ENCODE measurements at places on chromosomes 12 and 14.
A peak's percentile ranks its signal among the peaks of the same experiment; 100 is the strongest.

- DNase-seq: no peak
Observed at GRCh38 chr12:112350593-112351592, 31.3 kb downstream of the HECTD4 start.

GRCh38 chr14:95327558-95328374, 8.1 kb upstream of the CLMN start:
- no peak for DNase-seq

DNA sequence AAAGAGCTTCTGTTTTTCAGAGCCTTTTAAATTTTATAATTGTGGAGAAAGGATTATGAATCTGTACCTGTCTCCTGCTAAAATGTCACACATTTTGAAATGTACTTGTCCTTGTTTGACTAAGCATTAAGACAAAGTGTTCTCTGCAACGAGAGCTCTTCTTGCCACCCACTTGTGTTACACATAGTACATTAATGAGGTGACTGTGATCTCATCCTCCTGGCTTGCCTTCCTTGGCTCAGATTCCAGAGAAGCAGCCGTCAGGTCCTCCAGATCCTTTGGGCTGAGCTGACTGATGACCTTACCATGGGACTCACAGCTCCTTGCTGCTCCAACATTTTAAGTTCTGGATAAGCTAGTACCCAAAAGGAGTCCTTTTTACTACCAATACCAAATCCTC, 81.4 kb downstream of the BBS10 start:
- peak; percentile 46 for DNase-seq

- no peak for DNase-seq
Observed at GRCh38 chr12:130382818-130383217, 45.1 kb downstream of the PIWIL1 start.

DNA sequence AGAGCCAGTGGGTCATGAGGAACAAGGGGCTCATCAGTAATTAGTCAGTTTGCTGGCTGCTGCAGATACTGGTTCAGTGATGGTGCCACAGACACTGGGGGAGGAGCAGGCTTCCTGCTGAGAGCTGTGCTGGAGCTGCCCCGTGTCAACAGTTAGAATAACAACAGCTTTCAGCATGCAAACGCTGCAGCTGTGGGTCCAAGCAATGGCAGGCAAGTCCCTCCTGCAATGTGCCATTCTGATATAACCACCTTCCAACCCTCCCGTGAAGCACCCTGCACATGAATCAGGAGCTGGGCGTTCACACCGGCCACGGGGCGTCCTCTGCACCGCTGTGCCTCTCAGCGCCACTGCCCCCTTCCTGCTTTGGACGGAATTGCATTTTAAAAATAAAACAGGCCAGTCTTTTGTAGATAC, 258.4 kb upstream of the SFSWAP start:
- DNase-seq: no peak

DNA sequence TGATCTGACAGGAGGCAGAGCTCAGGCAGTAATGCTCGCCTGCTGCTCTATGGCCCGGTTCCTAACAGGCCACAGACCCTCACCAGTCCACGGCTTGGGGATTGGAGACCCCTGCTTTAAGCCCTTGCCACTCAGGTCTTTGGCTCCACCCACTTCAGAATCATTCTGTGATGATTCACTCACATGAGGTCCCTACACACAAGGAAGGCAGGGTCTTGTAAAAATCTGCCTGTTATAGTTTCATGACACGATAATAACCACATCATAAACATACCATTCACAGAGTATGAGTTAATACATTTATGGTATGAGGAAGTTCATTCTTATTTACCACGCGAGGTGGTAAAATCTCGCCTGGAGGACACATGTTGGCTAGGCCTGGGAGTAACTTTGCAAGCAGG, 29.0 kb upstream of the MAX start:
- no peak for DNase-seq

DNA sequence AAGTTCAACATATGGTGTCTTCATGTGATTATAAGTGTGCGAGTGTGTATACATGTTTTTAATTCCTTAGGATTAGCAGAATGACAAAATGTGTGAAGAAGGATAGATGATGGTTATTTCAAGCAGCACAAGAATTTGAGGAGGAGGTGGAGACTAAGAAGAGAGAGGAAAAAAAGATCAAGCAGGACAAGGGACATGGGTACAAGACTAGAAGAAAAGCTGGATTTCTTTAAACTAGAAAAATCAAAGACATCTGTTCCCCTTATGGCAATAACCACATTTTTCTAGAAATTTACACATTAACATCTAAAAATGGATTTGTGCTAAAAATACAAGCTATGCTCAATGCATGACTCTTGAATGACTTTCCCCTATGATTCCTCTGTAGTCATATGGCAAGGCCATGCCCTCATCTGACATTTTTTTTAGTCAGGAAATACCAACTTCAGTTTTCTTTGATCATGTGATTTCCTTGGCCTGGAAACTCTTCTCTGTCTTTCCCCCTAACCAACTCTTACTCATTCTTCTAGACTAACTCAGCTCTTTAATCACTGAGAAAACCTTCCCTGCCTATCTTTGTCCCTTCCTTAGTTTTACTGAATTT, 435.8 kb downstream of the NRXN3 start:
- no peak for DNase-seq

- no peak for DNase-seq
Observed at GRCh38 chr12:24172031-24172772, 222.7 kb upstream of the SOX5 start.

GRCh38 chr12:52333321-52333720, 12.1 kb upstream of the KRT83 start:
- DNase-seq: no peak

- no peak for DNase-seq
Observed at GRCh38 chr14:72891666-72892102, 2.2 kb downstream of the DPF3 start.

DNA sequence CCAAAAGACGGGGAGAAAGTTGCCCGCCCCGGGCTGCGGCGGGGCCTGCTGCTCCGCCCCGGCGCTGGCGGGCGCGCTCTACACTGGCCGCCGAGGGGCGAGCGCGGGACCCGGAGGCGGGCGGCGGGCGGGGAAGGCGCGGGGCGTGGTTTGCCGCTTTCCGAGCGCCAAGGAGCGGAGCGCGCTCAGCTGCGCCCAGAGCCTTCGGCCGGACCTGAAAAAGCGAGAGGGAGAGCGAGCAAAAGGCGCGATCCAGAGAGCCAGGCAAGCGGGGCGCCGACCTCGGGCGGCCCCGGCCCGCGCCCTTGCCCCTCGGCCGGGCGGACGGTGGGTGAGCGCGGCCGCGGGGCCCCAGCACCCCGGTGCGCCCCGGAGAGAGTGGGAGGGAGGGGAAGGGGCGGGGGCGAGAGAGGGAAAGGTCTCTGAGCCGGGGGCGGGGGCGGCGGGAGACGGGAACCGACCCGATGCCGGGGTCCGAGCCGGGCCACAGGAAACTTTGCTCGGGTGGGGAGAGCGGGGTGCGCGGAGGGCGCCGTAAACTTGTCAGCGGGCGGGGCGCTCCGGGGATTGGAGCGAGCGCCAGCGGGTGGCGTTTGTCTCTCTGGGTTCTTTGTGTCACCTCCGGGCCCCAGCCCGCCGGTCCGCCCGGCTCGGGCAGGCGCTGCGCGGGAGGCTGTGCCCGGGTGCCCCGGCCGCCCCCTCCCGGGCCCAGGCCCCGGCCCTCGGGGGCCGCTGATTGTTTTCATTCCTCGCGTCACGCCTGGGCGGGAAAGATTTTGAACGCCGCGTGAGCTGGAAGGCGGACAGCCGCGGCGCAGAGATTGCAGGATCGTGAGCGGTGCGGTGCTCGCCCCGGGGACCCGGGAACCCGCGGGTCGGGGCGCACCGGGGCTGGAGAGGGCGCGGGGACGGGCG, at the start of gene SYNE2:
Gene SYNE2, plus strand, starts transcription at position 188 of the 915 bp plus-strand sequence. CDS start 56,145 bp downstream, outside the sequence.
- DNase-seq: peak; percentile 85

GRCh38 chr14:94109915-94110250, 653 bp upstream of the IFI27 start:
- DNase-seq: no peak

DNA sequence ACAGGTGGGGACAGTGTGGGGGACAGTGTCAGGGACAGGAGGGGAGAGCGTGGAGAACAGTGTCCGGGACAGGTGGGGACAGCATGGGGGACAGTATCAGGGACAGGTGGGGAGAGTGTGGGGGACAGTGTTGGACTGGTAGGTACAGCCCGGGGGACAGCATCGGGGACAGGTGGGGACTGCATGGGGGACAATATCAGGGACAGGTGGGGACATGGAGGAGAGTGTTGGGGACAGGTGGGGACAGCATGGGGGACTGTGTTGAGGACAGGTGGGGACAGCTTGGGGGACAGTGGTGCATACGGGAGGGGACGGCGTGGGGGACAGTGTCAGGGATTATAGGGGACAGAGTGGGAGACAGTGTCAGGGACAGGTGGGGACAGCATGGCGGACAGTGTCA, 212.3 kb downstream of the TMEM121 start:
- no peak for DNase-seq

GRCh38 chr12:131333136-131333535, 377.8 kb upstream of the SFSWAP start:
- no peak for DNase-seq

- no peak for DNase-seq
Observed at GRCh38 chr12:14225064-14225463, 140.4 kb upstream of the ATF7IP start.

DNA sequence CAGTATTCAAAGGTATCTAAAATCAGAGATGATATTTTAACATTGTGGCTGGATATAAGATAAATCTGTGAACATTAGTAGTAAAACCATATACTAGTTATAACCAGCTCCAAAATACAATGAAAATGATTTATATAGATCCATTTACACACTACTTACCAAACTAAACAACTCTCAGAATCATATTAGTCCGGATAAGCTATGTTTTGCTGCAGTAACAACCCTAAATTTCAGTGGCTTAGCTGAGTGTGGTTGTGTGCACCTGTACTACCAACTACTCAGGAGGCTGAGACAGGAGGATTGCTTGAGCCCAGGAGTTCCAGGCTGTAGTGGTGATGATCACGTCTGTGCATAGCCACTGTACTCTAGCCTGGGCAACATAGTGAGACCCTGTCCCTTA, 23.8 kb downstream of the ZDHHC17 start:
- DNase-seq: no peak

GRCh38 chr14:45972416-45972815, 679.2 kb downstream of the RPL10L start:
- no peak for DNase-seq

DNA sequence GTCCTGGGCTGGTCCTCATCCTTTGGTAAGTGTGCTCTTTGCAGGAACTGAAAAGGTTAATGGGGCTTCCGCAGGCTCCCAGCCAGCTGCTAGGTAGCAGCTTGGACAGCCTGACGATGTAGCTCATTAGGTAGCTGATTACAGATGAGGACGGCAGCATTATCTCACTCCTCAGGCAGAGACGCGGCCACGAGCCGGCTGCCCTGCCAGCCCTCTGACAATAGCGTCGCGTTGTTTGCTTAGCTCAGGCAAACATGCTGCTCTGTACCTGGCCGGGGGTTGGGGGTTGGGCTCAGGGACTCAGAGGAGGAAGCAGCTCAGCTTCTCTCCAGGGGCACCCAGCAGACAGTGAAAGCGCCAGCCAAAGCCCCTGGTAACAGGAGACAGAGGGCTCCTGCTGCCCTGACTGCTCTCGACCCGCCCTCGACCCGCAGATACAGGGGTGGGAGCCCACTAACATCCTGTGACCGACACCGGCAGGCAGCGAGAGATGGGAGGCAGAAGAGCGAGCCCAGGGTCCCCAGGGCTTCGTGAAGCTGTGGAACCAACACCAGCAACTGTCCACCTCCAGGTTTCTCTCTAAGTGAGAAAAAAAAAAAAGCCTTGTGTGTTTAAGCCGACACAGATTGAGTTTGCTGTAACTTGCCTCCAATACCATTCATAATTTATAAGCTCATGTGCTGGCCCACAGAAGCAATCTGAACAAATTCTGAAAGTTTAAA, 53.4 kb upstream of the DLK1 start:
- DNase-seq: no peak

DNA sequence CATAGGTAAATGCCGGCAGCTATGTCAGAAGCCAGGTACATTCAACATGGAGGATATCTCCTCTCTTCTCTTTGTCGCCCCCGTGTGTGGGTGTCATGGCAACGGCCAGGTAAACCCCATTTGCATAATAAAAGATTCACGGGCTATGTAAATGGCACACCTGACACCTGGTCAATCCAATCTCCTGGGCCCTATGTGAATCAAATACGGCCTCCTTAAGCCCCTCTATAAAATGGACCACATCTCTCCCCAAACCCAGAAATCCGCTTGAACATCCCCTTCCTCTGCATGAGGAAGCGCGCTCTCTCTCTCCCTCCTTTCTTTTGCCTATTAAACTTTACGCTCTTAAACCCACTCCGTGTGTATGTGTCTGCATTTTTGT, 363.7 kb downstream of the SOX5 start:
- no peak for DNase-seq

DNA sequence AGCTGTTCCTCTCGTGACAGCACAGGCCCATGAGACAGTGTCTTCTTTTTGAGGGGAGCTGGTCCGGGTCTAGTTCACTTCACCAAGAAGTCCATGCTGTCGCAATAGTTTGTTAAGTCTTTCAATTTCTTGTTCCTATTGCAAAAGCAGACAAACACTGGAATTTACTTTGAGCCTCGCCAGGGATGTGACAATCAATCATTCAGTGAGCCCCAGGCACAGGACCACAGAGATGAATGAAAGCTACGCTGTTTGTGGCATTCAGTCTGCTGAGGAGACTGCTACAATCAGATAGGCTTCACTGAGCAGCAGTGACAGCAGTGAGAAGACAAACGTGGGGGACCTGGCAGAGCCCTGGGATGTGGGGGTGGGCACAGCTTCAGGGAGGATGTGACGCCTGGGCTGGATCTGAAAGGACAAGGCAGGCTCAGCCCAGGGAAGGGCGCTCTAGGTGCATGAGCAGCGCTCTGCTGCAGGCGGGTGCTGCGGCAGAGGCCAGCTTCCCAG, 35.5 kb downstream of the TCTN1 start:
- DNase-seq: no peak

- DNase-seq: no peak
Observed at GRCh38 chr12:78204926-78205325, 374.2 kb downstream of the NAV3 start.

DNA sequence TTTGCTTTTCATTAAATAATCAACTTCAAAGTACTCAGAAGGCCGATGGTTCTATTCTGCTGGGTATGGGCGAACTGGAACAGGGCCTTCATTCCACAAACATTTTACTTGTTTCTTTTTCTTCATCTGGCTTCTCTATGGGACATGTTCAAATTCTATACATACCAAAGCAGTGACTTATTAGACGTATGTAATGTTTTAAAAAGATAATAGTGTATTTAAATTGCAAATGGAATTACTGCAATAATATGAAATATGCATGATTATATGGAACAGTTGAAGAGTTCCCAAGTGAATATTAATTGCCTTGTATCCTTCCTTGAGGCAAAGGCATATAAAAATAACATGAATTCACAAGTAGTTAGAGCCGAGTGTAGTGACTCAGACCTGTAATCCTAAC, 75.5 kb downstream of the FAR2 start:
- DNase-seq: no peak

- DNase-seq: no peak
Observed at GRCh38 chr12:16884056-16884455, 278.1 kb upstream of the LMO3 start.

- DNase-seq: no peak
Observed at GRCh38 chr12:124495194-124495983, 72.0 kb downstream of the NCOR2 start.

All from Right ventricle myocardium superior (tissue), 1 donor.